ENCODE measurements at places on chromosomes 13 and 19. TPM values are rescaled to one million over a fixed set of nuclear protein-coding genes. Genes with fewer than 3 reads are reported as not detected.

GRCh38 chr19:13987101-13987890, 18.8 kb downstream of the RFX1 start:
- no peak for DNase-seq

GRCh38 chr19:16403151-16403977, 68.4 kb downstream of the EPS15L1 start:
- no peak for DNase-seq

DNA sequence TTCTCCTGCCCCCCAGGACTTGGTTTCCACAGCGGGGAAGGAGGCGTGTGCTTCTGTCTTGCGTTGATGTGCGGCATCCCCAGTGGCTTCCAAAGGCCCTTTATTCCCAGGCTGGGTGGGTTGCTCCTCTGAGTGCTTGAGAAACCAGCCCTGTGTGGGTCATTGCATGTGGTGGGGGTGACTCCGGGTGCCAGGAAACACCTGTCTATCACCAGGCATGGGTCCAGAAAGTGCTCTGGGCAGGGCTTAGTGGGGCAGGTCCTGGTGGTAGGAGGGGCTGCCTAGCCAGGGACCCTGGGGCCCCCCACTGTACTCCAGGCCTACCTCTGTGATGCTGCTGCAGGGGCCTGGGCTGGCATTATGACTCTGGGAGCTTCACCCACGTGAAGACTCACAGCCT, 9.6 kb downstream of the DDA1 start:
- no peak for DNase-seq

GRCh38 chr19:4431808-4432674, 25.6 kb downstream of the UBXN6 start:
- no peak for DNase-seq

DNA sequence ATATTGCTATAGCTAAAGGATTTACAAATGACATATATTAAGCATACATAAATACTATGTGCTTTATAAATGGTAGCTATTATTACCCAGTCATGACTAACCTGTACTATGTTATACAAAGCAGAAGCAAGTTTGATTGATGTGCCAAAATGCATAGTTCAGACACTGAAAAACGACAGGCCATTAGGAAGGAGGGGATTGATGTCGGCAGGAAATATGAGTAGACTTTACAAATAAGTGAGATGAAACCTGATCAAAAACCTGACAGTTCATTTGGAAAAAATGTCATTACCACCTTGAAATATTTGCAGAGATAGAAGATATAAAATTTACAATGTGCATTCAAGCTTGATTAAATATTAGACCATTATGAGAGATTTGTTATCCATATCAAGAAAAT, 38.8 kb upstream of the TPP2 start:
- DNase-seq, result no peak

DNA sequence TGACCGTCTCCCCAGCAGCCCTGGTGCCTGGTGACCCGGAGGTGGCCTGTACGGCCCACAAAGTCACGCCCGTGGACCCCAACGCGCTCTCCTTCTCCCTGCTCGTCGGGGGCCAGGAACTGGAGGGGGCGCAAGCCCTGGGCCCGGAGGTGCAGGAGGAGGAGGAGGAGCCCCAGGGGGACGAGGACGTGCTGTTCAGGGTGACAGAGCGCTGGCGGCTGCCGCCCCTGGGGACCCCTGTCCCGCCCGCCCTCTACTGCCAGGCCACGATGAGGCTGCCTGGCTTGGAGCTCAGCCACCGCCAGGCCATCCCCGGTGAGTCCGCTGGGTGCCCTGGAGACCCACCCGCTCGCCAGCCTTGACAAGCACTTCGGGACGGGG, 2.2 kb downstream of the MADCAM1 start:
- DNase-seq, result no peak

- no peak for DNase-seq
Observed at GRCh38 chr19:51122112-51122981, 2.4 kb upstream of the SIGLEC9 start.

The CCDC169 gene
- total RNA-seq, result 1.7 TPM

The C19orf33 gene
- not detected for total RNA-seq

The URAD gene
- not detected for total RNA-seq

The NLRP5 gene
- total RNA-seq, result not detected

All from neural crest cell (in vitro differentiated cells).